ENCODE measurements at places on chromosomes 1 and 21.

DNA sequence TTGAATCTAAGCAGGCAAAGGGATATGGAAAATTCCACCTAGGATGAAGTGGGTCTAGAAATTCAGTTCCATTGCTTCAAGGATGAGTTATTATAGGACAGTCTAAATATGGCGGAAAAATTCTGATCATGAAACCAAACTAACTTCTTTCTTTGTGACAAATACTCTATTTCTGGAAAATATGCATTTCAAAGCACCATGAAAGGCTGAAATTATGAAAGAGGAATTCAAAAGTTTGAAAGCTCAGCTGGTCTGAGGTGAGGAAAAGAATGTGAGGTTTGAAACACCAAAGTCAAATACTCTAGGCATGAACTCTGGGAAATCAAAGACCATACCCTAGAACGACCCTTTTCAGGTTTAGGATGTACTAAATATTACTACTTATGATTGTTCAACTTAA lies 36.4 kb upstream of the COL11A1 start:
- DNase-seq = no peak

DNA sequence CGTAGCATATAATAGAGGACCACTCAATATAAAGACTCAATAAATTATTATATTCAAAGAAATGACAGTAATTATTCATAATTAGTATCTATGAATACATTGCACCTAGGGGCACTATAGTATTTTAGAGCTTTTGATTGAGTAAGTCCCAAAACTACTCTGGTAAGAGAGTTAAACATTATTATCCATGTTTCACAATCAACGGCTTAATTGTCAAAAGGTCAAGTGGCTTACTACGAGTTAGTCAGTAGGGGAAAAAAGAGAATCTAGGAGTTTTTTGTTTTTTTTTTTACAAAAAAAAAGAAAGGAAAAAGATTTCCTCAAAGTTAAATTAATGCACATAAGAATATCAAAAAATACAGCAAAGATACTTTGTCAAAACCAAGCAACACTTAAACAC lies 20.4 kb upstream of the LAMC1 start:
- DNase-seq = no peak

GRCh38 chr1:5563861-5564577 lies 428.2 kb downstream of the NPHP4 start:
- DNase-seq = no peak

DNA sequence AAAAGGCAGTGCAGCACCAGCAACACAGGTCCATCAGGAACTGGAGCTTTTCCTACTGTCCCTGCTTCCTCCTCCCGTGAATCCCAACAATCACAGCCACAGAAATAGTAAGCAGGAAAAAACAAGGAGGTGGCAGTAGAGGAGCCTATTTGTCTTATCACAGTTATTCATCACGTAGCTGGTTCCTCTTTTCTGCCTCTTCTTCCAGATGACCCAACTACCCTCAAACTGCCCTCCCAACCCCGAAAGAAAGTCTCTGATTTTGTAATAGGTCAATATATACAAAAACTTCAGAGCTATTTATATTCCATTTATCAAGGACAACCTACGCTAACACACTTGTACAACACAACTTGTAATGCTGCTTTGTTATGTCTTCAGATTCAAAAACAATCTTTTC lies 21.4 kb downstream of the GNB1 start:
- DNase-seq = no peak

All from activated gamma-delta T cell treated with anti-CD3 and anti-CD28 coated beads, Interleukin-2, amount 50 U/mL, for 16 hours (primary cell).